ENCODE measurements at places on chromosomes 7 and 10.
A peak's percentile ranks its signal among the peaks of the same experiment; 100 is the strongest.

DNA sequence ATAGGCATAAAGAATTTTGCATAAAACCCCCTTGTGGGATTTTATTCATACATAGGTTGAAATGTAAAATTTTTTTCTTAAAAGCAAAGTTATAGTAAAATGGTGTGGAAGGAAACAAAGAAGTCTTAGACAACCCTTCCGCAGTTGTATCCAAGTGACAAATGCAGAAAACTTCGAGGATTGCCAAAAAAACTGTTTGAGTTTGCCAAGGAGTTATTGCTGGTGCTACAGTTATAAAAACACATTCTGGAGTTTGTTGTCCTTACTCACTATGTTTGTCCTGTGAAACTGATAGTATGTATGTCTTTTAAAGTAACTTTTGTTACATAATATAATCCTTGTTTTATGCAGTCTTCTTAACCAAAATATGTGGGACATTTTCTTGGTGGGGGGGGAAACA lies 120.3 kb downstream of the FOXP2 start:
- DNase-seq = no peak
- no peak overlapping the region for H3K4me3 ChIP-seq
- no peaks in the 10 kb centered on the region for H3K27me3 ChIP-seq

DNA sequence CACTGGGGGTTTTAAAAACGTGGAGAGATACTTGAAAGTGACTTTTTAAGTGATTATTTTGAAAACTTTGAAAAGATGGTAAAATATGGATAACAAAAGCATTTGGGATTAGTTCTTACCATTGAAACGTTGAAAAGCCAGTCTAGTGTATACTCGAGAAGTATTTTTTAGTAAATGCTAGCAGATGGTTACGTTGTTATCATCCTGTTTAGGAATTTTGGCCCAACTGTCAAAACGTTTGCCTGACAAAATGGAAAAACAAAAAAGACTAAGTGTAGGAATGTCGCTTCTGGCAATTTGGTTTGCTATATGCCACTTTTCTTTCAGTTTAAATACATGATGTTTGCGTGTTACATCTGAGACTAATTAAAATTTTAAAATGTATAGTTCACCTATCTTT lies 1.2 kb downstream of the RBM33 start:
- no peak overlapping the region for H3K27ac ChIP-seq
- H3K4me1 ChIP-seq = peaks cover 17% of the 10 kb centered on the region
- H3K36me3 ChIP-seq = peaks cover 7% of the 10 kb centered on the region
- DNase-seq = no peak
- no peaks in the 10 kb centered on the region for H3K27me3 ChIP-seq
- peak overlapping the region; percentile 99 for H3K4me3 ChIP-seq

DNA sequence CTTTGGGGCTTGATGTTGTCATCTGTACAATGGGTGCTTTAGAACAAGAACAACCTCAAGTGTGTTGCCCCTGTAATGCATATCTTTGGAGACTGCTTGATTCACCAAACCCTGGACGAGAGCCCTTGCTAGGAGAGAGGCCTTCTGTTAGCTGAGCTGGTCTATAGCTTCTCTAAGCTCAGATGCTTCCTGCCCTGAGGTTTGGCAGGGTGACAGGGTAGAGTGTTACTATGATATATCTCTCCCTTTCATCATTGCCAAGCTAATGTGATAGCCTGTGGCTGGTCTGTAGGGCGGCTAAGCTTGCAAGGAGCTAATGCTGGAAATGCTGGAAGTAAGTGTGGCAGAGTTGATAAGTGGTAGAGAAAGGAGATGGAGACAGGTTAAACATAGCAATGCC lies 364.1 kb downstream of the RPS24 start:
- no peaks in the 10 kb centered on the region for H3K27me3 ChIP-seq
- no peak for DNase-seq
- no peak overlapping the region for H3K4me3 ChIP-seq
- H3K36me3 ChIP-seq = no peaks in the 10 kb centered on the region
- no peaks in the 10 kb centered on the region for H3K4me1 ChIP-seq

DNA sequence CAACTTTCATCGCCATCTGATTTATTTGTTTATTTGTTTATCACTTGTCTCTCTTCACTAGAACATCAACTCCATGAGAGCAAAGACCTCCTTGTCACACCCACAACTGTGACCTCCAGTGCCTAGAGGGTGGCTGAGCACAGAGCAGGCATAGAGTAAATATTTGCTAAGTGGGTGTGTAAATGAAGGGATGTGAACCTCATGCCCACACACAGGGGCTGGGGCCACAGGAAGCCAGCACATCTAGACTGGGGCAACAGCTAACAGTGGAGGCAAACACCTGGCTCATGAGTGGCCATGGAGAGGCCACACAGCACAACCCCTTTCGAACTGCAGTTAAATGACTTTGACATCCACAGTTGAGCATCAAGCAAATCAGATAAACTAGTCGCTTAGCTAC lies 39.8 kb downstream of the AKR1B1 start:
- H3K27ac ChIP-seq = no peak overlapping the region
- H3K36me3 ChIP-seq = no peaks in the 10 kb centered on the region
- H3K4me1 ChIP-seq = no peaks in the 10 kb centered on the region
- H3K4me3 ChIP-seq = no peak overlapping the region
- H3K27me3 ChIP-seq = no peaks in the 10 kb centered on the region

DNA sequence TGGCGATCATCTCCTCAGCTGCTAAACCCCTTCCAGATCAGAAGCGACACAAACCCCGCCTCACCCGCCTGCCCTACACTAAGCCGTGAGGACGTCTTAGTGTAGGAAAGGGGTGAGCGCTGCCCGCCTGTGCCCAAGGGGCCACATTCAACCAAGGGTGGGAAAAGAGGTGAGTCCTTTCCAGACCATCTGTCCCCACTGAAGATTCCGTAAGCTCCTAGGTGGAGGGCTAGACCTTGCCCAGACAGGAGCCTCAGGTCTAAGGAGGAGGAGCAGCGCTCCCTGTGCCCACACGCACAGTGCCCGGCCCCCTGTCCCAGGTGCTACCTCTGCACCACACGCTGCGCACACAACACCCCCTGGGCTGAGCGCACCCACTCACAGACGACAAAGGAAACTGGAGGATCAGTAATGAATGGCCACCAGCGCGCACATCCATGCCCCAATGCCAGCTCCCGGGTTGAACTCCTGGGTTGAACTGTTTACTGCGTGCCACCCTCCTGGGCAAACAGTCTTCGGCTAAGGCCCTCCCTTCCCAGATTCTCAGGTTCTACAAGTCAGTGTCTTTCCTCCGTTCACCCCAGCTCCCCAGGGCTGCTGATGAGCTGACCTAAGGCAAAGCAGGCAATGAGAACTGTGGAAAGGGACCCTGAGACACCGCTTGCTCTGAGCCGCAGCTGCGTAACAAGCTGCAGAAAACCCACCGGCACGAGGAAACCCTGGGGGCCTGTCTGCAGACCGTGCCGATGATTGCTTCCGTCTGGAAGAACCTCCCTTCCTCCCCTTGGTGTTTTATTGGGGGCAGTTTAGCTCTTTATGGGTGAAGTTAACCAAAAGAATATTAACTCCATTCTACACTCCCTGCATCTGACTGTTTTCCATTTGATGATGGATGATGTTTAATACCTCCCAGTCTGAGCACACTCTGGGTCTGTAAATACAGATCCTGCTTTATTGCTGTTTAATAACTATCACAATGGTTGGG lies 185.9 kb downstream of the MAD1L1 start:
- no peaks in the 10 kb centered on the region for H3K36me3 ChIP-seq
- H3K27ac ChIP-seq = no peak overlapping the region
- no peaks in the 10 kb centered on the region for H3K27me3 ChIP-seq
- DNase-seq = no peak
- H3K4me1 ChIP-seq = no peaks in the 10 kb centered on the region
- H3K4me3 ChIP-seq = no peak overlapping the region
